ENCODE measurements at places on chromosomes 4 and X.
A peak's percentile ranks its signal among the peaks of the same experiment; 100 is the strongest.

GRCh38 chrX:20432048-20432447 is 165.3 kb upstream of the RPS6KA3 start:
- no peak for DNase-seq

DNA sequence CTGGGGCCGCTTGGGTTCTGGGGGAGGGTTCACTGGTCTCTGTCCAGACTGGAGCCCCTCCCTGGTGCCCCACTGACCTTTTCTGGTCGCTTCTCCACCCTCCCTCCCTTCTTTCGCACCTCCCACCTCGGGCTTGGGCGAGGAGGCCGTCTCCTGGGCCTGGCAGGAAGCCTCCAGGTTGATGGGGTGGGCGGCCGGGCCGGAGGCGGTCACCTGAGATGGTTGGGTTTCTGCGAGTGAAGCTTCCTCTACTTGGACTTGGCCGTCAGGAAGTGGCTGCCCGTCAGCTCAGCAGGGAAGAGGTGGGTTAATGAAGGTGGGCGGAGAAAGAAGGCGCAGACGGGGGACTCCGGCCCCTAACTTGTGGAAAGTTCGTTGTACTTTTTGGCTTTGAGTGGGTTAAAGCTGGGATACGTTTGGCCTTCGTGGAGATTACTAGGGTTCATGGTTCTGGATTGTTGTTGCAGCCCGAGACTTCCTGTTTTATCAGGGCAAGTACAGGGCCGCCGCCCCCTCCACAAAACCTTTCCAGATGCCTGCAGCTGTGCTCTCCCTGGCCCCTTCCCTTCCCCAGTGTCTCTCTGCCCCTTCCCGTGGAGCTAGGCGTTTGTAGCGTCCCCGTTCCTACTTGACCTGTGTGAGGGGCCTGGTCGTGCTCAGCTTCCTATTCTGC is 1.2 kb downstream of the AKAP17A start:
- DNase-seq, result no peak

GRCh38 chr4:107718351-107718965 is 1.6 kb downstream of the PAPSS1 start:
- no peak for DNase-seq

GRCh38 chr4:171017593-171017992 is 795.6 kb upstream of the GALNTL6 start:
- DNase-seq, result no peak

- no peak for DNase-seq
Measured at GRCh38 chrX:22373766-22374165, 101.1 kb downstream of the CBLL2 start.

- peak; percentile 17 for DNase-seq
Measured at GRCh38 chr4:47383829-47384427, 79.6 kb downstream of the COMMD8 start.

GRCh38 chr4:31334086-31334910 is 614.1 kb downstream of the PCDH7 start:
- no peak for DNase-seq

DNA sequence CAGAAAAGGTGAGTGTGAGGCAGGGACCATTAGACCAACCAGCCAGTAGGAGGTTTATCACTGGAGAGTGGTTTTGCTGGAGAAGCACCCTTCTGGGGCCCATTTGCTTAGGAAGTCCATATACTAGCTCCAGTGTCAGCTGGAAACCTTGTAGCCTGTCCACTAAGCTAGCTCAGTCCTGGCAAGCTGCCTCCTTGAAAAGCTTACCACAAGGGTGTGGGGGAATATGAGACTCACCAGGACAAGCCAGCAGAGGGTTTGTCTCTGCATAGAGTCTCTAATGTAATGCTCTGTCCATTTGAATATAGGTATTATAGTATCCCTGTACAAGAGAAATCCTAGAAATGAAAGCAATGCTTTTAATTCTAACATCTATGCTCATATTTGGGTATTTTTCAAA is 86.3 kb downstream of the FBXL5 start:
- DNase-seq, result no peak

GRCh38 chrX:45771560-45772340 is 571.1 kb upstream of the DIPK2B start:
- DNase-seq, result no peak

DNA sequence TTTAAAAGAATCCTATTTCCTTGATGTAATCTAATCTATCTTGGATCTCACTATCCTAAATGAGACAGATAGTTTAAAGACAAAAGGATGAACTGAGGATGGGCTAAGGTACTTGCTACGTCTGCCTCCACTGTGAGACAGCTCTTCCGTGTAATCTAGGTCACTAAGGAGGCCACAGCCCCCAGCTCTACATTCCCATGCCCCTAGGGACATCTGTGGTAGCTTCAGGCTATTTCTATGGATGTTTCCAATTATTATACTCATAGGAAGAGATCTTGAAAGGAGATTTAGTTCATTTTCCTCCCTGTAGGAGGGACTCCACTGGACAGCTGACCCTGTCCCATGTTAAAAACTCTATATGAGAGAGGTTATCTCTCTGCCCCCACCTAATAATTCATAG is 140.8 kb upstream of the TRPC5 start:
- DNase-seq, result no peak

GRCh38 chrX:111837197-111837596 is 38.8 kb upstream of the TRPC5OS start:
- no peak for DNase-seq

GRCh38 chr4:184142121-184143000 is 75.3 kb downstream of the ENPP6 start:
- no peak for DNase-seq

- DNase-seq, result no peak
Measured at GRCh38 chr4:134567461-134567860, 365.9 kb upstream of the PABPC4L start.

GRCh38 chr4:61520681-61521160 is 320.6 kb downstream of the ADGRL3 start:
- peak; percentile 54 for DNase-seq

DNA sequence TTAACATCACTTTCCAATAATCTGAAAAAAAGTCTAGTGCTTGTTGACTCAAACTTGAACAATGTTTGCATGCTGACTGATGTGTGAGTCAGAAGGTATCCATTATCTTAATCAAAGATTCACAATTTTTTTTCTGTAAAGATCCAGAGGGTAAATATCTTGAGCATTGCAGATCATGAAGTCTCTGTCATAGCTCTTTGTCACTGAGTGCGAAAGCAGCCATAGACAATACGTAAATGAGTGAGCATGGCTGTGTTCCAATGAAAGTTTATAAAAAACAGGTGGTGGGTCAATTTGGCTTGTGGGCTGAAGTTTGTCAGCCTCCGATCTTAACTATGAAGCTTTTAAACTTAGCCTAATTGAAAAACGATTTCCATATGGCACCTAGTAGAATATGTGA is 37.7 kb downstream of the NHS start:
- no peak for DNase-seq

- DNase-seq, result no peak
Measured at GRCh38 chrX:102849396-102849795, 87.7 kb upstream of the RAB40AL start.

DNA sequence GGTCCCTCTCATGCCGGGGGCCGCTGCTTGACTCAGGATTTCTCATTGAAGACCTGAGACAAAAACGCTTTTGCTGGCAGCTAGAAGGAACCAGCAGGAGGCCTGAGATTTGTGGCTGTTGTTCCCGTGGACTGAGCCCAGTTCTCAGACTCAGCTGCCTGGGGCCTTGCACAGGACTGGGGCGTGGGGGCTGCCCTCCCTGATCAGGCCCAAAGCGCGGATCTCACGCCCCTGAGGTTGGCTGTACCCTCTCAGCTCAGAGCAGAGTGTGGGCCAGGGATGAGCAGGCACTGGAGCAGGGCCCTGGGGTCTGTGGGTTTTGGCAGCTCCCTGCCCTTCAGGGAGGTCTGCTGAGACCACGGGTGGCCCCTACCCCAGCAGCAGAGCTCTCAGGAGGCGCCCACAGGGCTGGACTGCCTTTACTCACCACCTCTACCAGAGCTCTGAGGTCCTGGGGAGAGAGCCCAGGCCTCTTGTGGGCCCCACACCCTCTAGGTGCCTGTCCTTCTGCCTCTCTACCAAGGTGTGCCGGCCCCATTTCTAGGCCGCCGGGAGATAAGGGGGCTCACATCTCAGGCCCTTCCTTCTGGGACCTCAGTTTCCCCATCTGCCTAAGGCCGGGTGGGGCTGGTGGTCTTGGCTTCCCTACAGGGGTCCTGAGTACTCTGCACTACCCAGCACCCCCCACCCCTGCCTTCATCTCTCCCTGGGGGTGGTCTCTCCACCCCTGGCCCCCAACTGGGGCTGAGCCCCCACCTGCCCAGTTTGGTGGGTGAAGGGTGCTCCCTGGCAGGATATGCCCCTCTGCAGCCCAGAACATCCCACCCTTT is 5.6 kb downstream of the MSANTD1 start:
- no peak for DNase-seq

DNA sequence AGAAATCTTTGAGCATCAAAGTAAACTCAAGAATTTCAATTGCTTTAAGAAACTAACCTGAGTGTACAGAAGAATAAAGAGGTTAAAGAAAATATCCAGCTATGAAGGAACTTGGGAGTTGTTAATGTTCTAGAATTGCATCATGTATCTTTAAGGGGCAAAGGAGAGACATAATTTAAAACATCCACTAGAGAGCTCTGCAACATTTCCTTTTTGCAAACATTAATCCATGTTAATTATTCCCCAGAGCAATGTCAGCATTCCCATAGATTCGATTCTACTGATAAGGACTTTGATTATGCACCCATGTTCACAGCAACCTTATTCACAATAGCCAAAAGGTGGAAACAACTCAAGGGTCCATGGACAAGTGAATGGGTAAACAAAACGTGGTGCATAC is 80.2 kb upstream of the SORBS2 start:
- DNase-seq, result no peak

- DNase-seq, result no peak
Measured at GRCh38 chr4:87270144-87270543, 49.7 kb upstream of the KLHL8 start.

DNA sequence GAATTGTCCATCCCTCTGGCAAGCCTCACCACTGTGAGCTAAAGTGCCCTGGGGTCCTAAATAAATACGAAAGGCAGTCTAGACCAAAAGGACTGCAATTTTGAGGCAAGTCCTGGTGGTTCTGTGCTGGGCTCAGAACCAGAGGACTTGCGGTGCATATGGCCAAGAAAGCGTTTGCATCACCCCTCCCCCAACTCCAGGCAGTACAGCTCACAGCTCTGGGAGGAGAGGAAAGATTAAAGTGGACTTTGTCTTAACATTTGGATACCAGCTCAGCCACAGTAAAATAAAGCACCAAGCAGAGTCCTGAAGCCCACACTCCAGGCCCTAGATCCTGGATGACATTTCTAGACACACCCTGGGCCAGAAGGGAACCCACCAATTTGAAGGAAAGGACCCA is 24.9 kb downstream of the RNF128 start:
- DNase-seq, result no peak

DNA sequence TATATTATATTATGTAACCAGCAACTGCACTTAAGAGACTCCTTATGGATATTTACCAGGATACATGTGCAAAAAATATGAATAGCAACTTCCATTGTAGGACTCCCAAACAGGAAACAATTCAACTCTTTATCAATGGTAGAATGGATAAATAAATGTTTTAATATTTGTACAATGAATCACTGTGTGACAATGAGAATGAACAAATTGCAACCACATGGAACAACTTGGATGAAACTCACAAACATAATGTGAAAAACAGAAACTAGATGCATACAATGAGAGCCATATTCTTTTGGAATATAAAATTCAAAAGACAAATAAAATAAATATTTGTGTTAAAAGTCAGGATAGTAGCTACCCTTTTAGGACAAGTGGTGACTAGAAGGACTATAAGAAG is 1015.7 kb downstream of the TECRL start:
- DNase-seq, result no peak

DNA sequence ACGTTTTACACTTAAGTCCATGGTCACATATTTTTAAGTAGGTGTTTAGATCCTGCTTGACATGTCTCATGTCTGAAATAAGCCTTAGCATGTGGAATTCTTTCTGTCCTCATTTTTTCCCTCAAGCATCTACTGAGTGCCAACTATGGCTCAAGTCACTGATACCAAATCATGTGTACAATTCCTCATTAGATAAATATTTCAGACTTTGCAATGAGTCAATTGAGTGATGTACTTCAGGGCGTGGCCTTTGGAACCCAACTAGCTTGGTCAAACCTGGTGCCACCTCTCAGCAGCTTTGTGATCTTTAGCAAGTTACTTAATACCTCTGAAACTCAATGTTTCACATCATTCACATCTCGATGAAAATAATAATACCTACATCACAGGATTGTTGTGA is 12.6 kb upstream of the JADE1 start:
- no peak for DNase-seq

- DNase-seq, result no peak
Measured at GRCh38 chr4:101066626-101067170, 280.6 kb downstream of the PPP3CA start.

- DNase-seq, result no peak
Measured at GRCh38 chr4:125243789-125244397, 70.9 kb upstream of the FAT4 start.

DNA sequence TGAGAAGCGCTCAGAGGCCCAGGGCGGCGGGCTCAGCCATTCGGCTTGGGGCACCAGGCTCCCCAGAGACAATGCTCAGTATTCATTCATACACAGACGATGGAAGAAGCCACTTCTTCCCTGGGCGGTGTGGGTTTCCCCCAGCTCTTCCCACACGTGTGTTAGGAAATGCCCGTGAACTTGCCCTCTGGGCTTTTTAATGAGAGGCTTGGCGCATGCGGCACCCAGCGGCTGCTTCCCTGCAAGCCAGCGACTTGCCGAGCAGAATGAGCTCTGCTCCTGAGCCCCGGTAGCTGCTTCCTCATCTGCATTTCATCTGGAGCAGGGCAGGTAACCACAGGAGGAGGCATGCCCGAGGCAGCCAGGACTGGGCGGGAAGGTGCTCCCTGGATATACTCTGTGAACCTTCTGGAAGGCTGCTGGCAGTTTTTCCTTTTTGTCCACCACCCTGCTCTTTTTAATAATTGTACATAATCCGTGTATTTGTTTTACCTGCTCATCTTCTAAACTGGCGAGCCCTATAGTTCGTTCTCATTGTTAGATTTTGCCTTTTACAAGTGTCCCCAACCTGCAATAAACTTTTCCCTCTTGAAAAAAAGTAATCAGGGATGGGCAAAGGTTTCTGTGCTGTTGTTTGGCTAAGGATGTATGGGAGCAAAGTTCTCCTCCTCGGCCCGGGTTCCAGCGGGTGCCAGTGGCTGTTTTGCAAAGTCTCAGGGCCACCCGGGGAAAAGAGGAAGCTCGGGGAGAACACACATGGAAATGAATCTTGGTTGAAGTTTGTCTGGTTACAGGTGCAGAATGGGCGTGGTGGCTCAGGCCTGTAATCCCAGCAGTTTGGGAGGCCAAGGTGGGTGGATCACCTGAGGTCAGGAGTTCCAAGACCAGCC is 178.8 kb downstream of the DCLK2 start:
- no peak for DNase-seq

GRCh38 chrX:3659761-3660160 is 53.7 kb downstream of the PRKX start:
- no peak for DNase-seq

DNA sequence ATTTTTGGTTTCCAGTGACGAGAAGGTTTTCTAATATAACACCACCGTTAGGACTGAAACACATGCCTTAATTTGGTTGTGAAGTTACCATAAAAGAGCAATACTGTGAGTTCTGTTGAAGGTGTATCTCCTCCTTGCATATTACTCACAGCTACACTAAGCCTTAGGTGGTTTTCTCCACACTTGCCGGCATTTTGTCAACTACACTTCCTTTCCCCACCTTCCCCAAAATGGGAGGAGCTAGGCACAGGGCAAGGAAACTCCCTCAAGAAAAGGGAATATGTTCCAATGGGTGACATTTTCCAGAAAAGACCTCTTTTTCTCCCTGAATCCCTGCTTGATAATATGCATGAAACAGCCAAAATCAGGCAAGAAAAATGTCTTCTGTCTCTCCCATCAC is 44.8 kb downstream of the RELL1 start:
- no peak for DNase-seq

Data from left kidney (tissue), 8 donors.